G401 (cell line): ENCODE measurements at places on chromosomes 5 and 9.

GRCh38 chr9:70262366-70262765, 3.6 kb downstream of the SMC5 start:
- no peak for DNase-seq

- DNase-seq, result peak; percentile 24
Observed at GRCh38 chr5:45695804-45696156, 400 bp downstream of the HCN1 start.

- DNase-seq, result no peak
Observed at GRCh38 chr9:5841771-5842573, 9.1 kb upstream of the ERMP1 start.

DNA sequence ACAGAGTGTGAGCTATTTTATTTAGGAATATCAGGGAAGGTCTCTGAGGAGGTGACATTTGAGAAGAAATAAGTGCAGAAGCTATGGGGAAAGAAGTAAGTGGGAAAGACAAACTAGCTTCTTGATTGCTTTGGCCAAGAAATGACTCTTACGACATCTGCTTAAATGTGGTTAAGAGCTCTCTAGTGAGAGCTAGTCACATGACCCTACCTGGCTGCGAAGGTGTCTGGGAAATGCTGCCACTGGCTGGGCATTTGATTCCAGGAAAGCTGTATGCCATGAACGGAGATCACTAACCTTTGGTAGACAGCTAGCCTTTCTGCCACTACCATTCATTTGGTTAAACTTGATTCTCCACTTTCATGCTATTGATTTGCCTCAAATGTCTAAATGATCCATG, 80.1 kb downstream of the KIAA0825 start:
- no peak for DNase-seq

DNA sequence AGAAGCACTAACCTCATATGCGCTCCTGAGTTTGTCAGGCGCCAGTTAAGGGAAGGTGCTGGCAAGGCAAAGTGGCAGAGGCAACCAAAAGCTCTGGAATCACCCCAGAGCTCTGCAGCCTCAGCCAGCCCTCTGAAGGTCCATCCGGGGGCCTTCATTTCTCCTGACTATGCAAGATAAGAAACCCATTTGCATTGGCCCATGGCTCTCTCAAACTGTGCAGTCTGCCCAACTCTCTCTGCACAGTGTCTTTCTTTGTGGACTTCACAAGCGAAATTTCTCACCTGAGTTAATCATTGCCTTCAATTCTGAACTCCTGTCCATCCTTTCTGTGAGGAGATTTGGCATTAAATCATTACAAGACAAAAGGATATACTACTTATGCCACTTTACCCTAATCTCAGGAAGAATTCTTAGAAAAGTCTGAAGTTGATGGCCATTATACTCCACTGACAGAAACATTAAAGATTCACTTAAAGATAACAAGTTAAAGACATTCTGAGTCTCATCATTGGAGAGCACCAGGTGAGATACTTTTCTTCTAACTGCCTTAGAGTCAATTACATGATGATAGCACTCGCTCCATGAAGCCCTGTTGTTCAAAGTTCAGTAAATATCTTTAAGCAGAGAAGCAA, 235.6 kb downstream of the SPOCK1 start:
- peak; percentile 69 for DNase-seq

GRCh38 chr5:139566611-139567010, 5.5 kb downstream of the UBE2D2 start:
- DNase-seq, result no peak

DNA sequence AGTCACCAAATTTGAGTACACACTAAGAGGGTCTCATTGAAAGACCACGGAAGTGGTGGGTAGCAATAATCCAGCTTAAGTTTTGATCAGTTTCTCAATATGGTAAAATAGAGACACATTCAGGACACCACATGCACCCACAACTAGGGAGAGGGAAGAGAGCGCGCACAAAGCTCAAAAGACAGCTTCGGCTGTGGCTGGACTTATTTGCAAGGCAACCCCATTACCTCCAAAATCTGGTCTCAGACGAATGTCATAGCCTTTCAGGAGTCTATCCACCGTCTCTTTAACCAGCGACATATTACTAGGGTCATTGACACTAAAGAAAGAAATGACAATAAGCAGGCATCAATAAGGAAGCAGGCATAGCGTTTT, 443 bp downstream of the GABRB2 start:
- DNase-seq, result no peak

DNA sequence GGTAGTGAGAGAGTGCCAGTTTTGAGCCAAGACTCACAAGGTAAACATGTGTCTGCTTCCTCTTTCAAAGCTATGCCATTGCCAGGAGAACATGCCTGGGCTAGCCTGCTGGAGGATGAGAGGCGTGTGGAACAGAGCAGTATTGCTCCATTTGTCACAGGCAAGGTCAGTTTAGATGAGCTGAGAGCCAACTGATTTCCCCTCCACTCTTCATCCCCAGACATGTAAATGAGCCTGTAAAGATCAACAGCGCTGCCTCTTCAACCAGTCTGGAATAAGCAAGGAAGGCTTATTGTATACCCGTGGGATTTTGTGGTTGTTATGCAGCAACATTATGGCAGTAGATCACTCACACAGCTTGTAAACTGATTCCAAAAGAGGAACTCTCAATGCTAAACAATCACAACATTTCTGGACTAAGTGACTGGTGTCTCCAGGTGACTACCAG, 8.2 kb upstream of the GDNF start:
- no peak for DNase-seq

GRCh38 chr5:142032747-142033631, 20.2 kb upstream of the GNPDA1 start:
- DNase-seq, result no peak

DNA sequence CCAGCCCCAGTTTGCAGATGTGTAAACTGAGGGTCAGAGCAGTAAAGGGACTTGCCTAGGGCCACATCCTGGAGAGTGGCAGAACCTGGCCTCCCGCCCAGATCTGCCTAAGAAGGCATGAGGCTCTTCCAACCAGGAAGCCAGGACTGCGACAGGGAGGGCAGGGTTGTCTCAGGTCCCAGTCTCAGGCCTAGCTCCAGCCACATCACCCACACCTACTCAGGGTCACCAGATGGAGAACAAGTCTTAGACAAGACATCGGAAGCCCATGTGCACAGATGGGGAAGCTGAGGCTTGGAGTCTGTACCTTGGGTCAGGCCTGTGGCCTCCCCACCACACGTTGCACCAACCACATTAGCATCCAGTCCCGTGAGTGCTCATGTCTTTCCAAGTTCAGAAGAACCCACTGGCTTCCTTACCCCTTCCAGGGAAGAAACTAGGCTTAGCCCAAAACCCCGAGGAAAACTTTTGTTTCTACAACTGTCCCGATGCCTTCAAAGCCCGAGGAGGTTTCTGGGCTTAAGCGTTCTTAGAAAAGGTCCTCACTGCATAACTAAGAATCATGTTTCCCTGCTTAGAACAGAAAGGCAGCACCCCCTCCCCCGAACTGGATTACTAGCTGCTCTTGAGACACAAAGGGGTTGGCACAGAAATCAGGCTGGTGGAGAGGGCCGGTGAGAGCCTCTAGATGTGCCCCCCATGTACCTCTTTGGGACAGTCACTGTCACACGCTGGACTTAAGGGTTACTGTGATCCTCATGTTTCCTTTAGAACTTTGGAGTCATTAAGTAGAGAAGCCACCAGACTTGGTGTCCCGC, 2.2 kb downstream of the FAM78A start:
- no peak for DNase-seq

- DNase-seq, result no peak
Observed at GRCh38 chr9:129305246-129305645, 127.2 kb upstream of the IER5L start.

DNA sequence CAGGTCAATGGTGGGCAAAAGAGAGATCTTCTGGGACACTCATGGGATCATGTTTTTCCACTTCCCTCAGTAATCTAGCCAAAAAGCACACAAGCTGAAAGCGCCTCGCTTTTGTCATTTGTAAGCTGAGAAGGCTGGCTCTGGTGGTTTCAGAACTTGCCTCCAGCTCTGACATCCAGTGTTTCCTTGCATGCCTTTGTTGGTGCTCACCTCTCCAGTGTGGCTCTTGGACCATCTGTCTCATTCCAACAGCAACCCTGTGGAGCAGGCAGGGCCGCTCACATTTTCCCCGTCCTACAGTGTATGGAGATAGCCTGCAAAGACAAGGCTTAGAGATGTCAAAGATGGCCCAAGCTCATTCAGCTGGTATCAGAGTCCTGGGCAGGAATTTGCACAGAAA, 160.8 kb upstream of the KLF4 start:
- no peak for DNase-seq

- DNase-seq, result peak; percentile 48
Observed at GRCh38 chr9:129174724-129175514, 3.1 kb downstream of the IER5L start.

DNA sequence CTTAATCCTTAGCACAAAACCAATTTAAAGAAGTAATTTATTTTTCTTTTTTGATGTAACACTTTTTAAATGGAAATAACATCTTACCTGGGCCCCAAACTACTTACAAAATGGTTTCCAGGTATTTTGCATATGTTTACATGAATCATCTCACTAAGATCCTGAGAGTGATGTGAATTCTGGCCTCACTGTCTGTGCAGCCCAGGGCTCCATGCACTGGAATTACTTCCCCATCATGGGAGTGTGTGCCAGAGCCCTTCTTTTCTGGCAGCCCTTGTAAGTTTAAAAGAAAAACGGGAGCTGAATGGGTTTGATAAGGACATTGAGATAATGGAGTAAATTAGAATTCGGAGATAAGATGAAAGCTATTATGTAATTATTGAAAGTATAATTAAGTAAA, 12.2 kb upstream of the F2R start:
- DNase-seq, result no peak

- DNase-seq, result peak; percentile 1
Observed at GRCh38 chr9:14993901-14994554, 83.8 kb upstream of the FREM1 start.

GRCh38 chr5:80069918-80070318, 34.8 kb downstream of the THBS4 start:
- no peak for DNase-seq

- DNase-seq, result peak; percentile 87
Observed at GRCh38 chr5:141878186-141878710, at the start of gene PCDH1. Gene PCDH1 (minus strand): TSS chr5:141878410. CDS start chr5:141878262, 148 bp downstream.

GRCh38 chr9:105425816-105426433, 21.9 kb upstream of the FSD1L start:
- peak; percentile 22 for DNase-seq

DNA sequence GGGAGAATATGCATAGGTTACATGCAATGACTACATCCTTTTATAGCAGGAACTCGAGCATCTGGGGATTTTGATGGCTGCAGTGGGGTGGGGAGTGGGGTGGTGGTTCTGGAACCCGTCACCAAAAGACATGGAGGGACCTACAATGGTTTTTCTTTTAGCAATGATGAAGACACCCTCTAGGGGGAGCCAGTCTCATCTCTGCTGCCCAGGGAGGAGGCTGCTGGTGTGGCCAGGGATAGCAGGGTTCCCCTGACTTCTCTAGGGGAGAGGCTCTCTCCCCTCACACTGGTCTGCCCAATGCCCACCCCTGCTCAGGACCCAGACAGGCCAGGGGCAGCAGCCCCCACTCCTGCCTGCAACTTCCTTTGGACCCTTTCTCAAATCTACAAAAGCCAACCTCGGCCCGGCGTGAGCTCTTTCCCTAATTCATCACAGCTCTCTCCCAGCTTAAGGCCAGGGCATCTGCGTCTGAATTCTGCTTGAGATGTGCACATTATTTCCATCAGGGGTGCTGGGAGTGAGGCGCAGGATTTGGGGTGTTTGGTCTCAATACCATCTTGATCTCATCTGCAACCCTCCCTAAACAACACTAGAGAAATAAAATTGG, 73.6 kb upstream of the RETREG1 start:
- no peak for DNase-seq

DNA sequence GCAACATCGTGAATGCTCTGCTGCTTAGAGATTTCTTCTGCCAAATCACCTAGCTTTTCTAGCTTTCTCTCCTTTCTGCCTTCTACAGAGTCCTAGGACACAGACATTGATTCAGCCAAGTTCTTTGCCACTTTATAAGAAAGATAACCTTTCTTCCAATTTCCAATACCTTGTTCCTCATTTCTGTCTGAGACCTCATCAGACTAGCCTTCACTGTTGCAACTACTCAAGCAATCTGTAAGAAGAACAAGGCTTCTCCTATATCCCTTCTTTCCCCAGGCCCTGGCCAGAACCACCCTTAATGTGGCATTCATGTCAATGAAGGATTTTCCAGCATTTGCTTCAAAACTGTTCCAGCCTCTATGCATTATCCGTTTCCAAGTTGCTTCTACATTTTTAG, 24.3 kb downstream of the FBXO10 start:
- no peak for DNase-seq

DNA sequence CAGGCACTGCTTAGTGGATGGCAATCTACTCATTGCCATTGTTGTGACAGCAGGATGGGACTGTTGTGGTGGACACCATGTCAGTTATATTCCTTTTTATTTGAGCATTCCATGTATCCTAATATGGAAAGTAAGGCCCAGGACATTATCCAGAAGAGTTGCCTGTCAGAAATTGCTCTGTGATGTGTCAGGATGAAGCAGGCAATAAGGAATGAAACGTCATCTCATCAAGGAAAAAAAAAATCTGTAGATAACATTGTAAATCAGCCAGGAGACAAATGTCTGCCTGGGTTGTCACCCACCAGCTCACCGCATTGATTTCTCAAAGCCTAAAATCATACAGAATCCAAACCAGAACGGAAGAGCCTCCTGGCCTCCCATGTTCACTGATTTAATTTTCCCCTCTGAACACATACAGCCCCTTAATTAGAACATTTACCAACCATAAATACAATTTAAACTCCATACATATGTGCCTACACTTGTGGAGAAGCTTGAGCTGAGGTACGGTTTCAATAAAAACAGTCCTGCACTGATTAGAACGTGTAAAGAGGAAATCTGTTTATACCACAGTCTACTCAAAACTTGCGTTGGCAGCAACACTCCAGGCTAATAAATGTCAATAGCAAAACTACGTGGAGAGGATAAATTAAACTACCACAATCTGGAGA, 73.9 kb downstream of the FOXD1 start:
- DNase-seq, result no peak

GRCh38 chr9:127832248-127832647, 22.2 kb downstream of the ENG start:
- no peak for DNase-seq

DNA sequence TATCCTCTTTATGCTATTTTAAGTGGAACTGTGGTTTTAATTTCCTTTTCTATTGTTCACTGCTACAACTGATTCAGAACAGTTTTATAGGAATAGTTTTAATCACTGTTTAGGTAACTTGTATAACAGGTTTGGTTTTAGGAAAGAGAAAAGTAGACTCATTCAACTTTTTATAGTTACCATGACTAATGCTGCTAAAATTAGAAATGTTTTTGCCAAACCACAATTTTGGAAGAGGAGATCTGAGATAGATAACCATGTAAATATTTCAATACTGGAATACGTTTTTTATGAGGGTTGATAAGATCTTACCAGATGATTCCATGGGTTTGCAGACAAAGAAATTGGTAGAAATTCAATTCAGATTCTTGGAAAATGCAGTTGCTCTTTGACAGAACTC, 404.6 kb upstream of the ARRDC3 start:
- no peak for DNase-seq

GRCh38 chr9:34123682-34124081, 2.8 kb downstream of the DCAF12 start:
- no peak for DNase-seq

- DNase-seq, result peak; percentile 34
Observed at GRCh38 chr5:141186897-141187512, at the start of gene PCDHB9. Gene PCDHB9 (plus strand): TSS chr5:141187161. CDS start chr5:141187319, 158 bp downstream.

GRCh38 chr9:7816021-7816420, 16.4 kb upstream of the DMAC1 start:
- DNase-seq, result no peak
